ENCODE measurements at places on chromosomes 16 and 17.

DNA sequence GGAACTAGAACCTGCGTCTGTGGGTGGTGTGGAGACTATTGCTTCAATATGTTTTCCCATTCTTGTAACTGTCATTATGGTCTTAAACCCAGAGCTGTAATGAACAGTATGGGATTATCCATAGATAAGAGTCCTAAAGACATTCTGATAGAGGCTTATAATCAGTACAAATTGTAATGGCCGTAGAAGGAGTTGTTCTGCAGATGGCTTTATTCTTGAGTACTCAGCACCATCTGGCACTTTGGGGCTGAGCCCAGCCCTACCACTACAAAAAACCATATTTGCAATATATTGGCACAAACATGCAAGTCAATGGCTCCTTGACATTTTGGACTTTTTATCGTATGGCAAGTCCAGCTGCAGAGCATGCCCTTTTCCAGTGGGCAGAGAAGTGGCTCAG, 150.0 kb downstream of the HS3ST4 start:
- DNase-seq, result no peak

- DNase-seq, result no peak
These were observed 34.5 kb upstream of the MEOX1 start for GRCh38 chr17:43695970-43696865.

DNA sequence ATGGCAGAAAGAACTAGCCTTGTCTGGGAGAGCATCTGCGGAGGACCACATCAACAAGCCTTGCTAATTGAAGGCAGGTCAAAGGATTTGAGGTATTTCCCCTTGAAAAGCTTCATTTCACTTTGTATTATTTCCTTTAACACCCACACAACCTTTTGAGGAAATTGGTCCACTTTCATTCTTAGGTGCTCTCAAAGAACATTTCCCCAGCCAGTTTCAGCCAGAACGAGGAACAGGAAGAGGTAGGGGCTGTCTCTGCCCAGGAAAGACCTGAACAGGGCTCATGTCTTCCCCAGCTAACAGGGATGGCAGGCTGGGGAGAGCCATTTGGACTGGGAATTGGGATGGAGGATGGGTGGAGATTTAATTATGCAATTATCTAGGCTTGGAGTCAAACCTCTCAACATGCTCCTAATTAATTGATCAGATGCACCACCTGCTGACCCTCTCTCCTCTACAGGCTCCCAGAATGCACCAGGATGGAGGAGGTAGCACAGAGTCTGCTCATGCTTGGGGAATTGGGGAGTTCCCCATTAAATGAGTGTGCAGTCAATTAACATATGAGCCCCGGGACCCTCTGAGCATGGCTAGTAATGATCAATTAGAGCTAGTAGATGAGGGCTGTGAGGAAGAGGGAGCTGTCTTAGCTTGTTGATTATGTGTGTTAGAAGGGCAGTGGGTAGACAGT, 84.6 kb downstream of the GP2 start:
- no peak for DNase-seq

DNA sequence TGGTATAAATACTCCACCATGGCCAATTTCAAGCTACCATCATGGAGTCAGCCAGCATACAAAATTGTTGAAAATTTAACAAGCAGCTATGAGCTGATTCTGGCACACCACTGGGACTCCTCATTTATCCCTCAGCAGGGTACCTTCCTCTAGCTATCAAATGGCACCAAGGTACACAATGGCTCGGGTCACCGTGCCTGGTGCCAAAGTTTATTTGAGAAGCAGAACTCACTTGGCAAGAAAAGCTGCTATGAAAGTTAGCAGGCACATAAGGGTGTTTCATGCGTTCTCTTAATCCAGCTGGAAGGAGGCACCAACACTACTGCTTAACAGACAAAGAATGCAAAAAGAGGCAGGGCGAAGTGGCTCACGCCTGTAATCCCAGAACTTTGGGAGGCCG, 51.6 kb downstream of the IKZF3 start:
- DNase-seq, result no peak

DNA sequence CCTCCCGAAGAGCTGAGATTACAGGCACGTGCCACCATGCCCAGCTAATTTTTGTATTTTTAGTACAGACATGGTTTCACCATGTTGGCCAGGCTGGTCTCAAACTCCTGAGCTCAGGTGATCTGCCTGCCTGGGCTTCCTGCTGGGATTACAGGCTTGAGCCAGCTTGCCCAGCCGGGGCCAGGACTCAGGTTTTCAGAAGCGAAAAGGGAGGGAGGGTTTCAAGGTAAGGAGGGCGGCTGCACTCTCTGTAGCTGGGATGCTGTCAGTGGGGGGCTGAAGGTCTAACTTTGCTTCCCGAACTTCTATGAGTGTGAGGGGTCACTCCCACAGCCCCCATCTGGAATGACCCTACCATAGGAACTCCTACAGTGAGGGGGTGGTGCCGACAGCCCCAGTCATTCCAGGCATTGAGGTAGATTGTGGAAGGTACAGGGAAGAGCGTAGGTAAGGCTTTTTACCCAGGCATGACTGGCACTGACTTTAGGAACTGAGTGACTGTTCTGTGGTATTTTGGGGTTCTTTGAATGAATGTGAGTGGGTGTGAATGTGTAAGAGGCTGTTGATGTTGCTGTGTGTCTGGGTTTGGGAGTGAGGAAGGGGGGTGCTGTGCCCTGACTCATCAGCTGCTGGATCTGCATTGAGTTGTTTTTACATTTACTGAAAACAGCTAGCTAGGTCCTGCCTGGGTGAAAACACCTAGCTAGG, 3.8 kb upstream of the C1QL1 start:
- no peak for DNase-seq

DNA sequence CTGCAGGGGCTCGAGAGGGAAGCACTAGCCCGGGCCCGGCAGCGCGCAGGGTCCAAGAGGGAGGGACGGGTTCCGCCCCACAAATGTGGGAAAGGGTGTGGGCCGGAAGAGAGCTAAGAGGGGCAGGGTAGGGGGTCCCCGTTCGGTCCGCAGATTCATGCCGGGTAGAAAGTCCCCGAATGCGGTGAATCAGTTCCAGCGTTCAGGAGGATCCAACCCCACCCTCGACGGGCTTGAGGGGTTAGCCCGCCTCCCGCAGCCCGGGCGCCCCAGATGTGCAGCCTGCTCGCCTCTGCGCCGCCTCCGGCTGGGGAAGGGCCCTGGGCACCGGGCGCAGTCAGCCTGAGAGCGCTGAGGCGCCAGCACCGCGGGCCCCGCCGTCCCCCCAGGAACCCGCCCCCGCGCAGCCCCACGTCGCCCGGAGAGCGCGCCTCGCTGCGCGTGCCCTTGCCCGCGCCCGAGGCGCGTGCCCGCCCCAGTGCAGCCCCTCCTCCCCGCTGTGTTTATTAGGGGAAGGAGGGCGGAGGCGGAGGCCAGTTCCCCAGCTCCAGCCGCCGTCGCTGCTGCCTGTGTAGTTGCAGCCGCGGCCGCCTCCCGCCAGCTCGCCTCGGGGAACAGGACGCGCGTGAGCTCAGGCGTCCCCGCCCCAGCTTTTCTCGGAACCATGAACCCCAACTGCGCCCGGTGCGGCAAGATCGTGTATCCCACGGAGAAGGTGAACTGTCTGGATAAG, at the start of gene LASP1:
TSS of gene LASP1 (plus strand) at position 533 of the 733 bp plus-strand sequence. CDS start at position 665, 132 bp downstream.
- DNase-seq, result peak; percentile 84

DNA sequence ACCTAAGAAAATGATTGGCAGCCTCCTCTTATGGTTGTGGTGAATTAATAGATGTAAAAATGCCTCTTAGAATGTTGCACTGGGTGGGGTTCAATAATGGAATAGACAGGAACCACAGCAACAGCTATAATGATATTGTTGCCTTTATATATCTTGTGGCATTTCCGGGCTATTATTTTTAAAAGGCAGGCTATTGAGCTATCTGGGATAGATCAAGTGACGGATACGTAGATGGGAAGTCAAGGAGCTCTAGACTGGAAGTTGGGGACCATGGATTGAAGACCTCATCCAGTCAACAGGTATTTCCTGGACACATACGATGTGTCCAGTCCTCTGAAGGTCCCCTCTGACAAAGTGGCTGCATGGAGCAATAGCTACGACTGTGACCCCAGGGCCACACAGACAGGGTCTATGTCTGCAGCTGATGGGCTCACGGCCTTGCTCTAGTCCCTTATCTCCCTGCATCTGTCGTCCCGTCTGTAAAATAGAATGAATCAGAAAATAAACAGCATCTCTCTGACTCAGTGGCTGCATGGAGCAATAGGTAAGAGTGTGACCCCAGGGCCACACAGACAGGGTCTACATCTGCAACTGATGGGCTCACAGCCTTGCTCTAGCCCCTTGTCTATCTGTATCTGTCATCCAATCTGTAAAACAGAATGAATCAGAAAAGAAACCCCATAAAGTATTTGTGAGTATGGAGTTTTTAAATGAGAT, 117.7 kb upstream of the FOXF1 start:
- no peak for DNase-seq

GRCh38 chr16:21990381-21990944, 10.5 kb downstream of the PDZD9 start:
- no peak for DNase-seq

- no peak for DNase-seq
These were observed 221.1 kb upstream of the GSE1 start for GRCh38 chr16:85391769-85392583.

DNA sequence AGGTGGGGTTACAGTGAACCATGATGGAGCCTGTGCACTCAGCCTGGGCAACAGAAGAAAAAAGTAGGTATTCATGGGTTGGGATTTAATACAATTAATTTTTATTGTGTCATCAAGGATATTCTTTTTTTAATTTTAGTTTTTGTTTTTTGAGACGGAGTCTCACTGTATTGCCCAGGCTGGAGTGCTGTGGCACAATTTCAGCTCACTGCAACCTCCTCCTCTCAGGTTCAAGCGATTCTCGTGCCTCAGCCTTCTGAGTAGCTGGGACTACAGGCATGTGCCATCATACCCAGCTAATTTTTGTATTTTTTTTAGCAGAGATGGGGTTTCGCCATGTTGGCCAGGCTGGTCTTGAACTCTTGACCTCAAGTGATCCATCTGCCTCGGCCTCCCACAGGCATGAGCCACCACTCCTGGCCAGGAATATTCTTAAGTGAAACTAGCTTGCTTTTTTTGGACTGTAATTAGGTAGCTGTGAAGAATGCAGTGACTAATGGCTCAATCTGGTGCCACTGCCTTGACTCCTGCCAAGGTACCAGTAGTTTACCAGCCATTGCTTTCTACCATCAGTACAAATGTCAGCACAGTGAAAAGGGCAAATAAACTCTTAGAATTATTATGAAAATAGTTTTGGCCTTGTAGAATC, 4.8 kb downstream of the PPM1D start:
- no peak for DNase-seq

DNA sequence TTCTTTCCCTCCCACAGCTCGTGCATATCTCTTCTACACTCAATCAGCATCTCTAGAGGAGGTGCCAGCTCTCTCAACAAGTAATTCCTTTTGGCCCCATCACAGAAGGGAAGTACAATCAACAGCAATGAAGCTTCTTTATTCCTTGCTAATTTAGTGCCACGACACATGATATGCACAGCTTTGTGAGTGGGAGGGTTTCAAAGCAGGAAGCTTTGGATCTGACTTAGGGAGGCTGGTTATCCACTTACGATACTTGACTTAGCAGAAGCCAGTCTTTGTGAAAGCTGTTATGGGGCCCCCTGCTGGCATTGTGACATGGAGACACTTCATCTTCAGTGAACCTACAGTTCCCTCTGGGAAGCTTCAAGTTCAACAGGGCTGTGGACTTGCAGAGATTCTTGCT, 81.0 kb downstream of the TMEM100 start:
- no peak for DNase-seq

- DNase-seq, result no peak
These were observed 609.4 kb upstream of the SOX9 start for GRCh38 chr17:71511266-71511995.

GRCh38 chr16:23823475-23824384, 12.1 kb upstream of the PRKCB start:
- DNase-seq, result no peak

- DNase-seq, result no peak
These were observed 569 bp downstream of the PRSS21 start for GRCh38 chr16:2817340-2818271.

DNA sequence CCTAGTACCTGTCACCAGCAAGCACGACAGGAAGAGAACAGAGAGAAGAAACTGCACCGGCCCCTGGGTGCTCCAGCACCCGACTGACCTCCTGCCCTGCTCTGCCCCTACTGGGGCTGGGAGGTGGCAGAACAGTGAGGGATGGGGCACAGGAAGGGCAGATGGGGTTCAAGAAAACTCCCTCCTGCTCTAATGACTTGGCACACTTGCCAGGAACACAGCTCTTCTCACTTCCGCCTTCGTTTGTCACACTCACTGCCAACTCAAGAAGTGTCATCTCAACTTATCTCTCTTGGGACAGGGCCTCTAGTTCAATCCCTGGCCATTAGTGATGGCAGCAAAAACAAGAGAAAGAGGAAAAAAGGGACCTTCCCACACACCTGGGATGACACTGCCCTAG, 42.7 kb upstream of the ICAM2 start:
- no peak for DNase-seq

GRCh38 chr16:49003992-49004391, 277.6 kb downstream of the CBLN1 start:
- DNase-seq, result no peak

DNA sequence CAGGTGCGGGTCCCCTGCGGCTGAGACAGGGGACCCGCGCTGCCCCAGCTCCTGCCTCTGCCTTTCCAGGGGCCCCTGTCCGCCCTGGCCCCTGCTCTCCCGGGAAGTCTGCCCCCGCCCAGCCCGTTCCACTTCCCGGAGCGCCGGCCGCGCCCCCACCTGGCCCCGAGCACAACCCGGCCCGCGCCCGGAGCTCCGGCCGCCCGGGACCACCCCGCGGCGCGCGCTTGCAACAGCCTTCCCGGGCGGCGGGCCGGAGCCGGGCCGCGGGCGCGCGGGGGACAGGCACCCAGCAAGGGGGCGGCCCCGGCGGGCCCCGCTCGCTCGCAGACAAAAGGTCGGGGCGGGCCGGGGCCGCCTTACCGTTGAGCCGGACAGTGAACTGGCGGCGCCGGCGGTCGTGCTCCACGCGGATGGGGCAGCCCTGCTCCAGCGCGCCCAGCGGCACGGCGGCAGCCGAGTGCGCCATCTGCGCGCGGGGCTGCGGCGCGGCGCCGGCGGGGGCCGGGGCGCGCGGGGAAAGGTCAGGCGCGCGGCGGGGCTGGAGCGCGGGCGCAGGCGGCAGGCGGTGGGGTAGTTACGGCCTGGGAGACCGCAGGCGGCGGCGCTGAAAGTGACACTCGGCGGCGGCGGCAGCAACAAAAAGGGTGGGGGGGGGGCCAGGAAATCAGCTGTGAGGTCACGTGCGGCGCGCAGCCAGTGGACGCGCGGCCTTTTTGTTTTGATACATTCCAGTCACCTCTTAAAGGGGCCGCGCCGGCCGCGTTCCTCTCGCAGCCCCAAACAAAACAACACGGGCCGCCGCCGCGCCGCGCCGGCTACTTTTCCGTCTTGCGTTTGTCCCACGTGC, at the start of gene NATD1:
TSS of gene NATD1 (minus strand) at position 615 of the 850 bp plus-strand sequence. CDS start at position 469, 146 bp downstream.
- DNase-seq, result peak; percentile 64

GRCh38 chr17:4544135-4544950, 10.8 kb downstream of the MYBBP1A start:
- DNase-seq, result no peak

GRCh38 chr17:19733953-19734526, 14.1 kb downstream of the ALDH3A1 start:
- no peak for DNase-seq

GRCh38 chr16:12067714-12068401, 91.3 kb downstream of the SNX29 start:
- peak; percentile 17 for DNase-seq

- DNase-seq, result no peak
These were observed 4.0 kb downstream of the DEF8 start for GRCh38 chr16:89952551-89952950.

- DNase-seq, result no peak
These were observed 18.7 kb upstream of the MEOX1 start for GRCh38 chr17:43680461-43680860.
